MG63 (cell line): ENCODE measurements at places on chromosomes 5 and 9.

DNA sequence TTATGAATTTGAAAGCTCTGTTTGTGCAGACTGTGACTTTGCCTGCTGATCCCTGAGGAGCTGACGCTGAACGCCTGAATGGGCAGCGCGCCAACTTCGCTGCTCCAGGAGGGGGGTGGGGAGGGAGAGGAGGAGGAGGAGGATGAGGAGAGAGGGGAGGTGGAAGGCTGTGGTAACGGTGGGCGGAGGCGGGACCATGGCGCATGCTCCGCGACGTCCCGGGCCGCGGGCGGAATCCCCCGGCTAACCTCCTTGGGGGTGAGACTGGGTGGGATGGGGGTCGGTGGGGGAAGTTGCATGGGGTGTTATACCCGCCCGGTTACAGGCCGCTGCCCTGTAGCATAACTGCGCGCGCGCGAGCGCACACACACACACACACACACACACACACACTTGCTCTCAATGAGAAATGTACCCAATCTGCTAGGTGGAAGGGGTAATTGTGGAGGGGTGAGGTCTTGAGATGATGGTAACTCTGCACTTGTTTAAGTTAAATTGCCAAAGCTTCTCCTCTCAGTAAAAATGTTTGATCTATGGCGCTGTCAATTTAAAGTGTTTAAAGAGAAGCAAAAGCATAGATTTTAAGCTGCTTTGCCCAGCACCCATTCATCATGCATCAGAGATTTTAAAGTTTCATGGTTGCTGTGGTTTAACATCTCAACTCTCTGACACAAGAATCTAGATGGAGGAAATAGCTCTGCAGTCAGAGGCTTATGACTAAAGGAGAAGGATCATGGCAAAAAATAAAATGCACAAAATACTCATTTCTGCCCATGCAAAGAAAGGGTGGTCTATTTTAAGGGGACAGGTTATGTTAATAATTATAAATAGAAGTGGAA, 76.6 kb upstream of the TBCA start:
- peak; percentile 32 for DNase-seq

- no peak for DNase-seq
Observed at GRCh38 chr5:7844901-7845300, 6.0 kb downstream of the CFAP90 start.

DNA sequence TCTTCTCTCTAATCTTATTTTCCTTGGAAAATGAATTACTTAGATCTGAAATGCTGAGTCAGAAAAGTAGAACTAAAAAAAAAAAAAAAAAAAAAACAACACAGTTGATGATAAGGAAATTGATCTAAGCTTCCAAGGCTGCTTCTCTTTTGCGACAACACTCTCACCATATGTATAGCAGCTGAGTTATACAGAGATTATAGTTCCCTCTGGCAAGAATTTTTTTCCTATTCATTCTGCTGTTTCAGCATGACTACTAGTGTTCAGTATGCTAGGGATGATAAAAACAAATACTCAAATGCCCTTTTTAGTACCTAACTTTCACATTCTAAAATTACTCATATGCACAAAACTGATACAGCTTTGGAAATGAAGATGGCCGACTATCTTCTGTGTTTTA, 267.3 kb downstream of the MLLT3 start:
- DNase-seq = no peak

GRCh38 chr5:66010476-66010875, 84.1 kb downstream of the ERBIN start:
- no peak for DNase-seq
